Stimulated activated CD8-positive, alpha-beta memory T cell treated with anti-CD3 and anti-CD28 coated beads, Interleukin-15, amount 100 ng/mL, for 24 hours (primary cell): ENCODE measurements at places on chromosomes 3 and 15.

- no peak for DNase-seq
Observed at GRCh38 chr3:104198131-104198530, 1168.6 kb upstream of the ALCAM start.

DNA sequence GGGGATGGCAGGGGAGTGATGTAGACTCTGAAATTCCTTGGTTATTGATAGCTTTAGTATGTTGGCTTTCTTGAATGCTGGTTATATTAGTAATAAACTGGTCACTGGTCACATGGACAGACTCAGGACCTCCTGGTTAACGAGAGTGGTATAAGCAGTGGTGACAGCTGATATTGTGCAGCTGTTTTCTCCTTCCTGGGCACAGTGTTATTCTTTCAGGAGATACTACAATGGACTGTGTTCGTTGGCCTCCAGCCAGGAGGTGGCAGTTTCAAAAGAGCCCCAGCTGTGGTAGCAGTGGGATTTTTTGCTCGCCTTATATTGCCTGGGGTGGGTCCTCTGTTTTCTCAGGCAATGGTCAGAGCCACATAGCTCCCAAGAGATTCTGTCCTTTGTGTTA is 181.6 kb upstream of the RBMS3 start:
- no peak for DNase-seq

DNA sequence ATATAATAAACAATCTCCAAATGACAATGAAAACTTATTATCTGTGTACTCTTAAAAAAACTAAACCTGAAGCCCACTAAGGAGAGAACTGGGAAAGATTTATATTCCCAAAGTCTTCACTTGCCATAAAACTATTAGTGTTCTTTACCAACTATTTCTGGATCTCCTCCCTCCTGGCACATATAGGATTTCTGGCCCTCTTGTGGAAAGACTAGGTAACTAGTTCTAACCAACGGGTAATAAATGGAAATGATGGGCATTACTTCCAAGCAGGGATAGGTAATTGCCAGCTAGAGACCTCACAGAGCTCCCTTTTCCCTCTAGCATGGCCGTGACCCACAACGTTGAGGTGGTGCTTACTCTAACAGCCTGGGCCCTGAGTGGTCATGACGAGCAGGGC is 110.1 kb downstream of the DNAH12 start:
- DNase-seq: no peak

DNA sequence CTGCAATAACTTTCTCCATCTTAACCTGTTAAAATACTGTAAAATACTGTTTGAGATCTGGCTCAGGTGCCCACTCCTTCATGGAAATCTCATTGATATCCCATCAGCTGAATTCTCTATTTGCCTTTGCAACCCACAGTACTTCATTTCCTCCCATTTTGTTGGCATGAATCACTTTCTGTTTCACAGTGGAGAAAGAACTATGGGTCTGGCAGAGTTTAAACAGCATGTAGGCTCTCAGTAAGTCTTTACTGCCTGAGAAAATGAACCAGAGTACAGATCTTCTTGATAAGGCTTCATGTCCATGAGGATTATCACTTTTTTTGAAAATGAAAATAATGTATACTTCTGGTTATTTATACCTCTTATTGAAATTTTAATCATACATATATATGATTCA is 245.9 kb downstream of the NAALADL2 start:
- DNase-seq: no peak

DNA sequence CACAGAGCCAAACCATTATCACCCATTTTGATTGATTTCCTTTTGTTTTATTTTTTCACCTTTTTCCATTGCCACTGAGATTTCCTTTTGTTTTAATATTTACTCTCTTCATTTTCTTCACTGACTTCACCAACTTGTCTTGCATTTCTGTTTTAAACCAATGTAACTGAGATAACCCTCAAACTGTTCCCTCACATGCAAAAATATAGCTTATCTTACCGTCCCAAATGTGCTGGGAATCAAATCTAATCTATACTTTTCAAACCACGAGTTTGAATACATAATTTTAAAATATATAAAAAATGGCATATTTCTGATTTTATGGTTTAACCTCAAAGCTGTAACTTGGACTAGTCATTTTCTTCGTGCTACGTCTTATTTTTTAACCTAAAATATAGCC is 143.8 kb downstream of the PLD1 start:
- no peak for DNase-seq

GRCh38 chr15:27101982-27102381 is 131.0 kb downstream of the GABRG3 start:
- DNase-seq: no peak

DNA sequence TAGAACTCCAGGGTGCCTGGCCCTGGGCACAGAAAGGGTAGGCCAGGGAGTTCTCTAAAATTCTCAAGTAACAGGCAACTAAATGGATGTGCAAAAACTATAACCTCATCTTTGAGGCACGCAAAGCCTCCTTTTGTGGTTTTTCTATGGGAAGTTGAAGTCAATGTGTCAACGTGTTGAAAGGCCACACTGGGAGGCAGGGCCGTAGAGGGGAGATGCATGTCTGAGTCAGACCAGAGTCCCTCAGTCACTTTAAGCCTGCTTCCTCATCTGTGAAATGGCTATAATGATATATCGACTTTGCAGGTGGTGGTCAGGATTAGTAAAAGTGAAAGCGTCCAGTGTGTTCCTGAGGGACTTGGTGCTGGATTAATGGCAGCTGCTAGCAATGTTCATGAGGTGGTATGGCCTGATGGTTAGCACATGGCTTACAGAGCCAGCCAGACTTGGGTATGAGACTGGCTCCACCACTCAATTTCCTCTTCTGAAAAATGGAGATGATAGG is 17.0 kb downstream of the TGM5 start:
- no peak for DNase-seq

DNA sequence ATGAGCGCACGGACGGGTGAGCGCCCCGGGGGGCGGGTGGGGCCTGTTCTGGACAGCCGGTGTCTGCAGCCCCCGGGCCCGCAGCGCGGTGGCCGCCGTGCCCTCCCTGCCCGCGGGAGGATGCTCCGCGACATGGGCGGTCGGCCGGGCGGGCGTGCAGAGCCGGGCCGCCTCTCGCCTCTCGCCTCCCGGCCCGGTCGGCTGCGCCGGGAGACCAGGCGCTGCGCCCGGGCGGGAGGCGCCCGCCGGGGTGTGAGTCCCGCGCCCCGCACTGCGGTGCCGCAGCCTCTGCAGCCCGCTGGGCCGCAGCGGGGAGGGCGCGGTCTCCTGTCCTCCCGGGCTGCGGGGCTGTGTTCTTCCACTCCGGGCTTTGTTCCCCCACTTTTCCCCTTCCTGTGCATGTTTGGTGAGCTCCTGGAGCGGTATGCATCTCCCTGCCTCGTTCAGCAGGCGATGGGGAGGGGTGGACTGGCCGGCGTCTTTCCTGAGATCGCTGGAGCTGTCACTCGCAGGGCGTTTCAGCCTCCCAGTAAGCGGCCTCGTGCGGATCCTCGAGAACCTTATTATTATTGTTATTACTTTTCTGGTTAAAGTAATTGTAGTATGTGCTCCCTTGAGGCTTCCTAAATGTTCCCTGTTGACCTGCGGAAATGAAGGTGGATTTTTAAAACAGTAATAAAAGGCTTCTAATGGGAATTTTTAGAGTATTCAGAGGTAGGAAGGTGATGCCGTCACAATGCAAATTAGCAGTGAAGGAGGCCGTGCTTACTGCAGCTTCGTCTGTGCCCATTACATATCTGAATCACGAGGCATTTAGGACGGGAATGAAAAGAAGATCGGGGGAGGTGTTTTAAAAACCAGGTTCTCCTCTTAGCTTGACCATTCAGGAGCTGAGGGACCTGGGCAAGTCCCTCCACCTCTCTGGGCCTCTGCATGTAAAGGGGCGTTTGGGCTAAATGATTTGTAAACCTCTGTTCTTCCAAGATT is 593 bp downstream of the TMOD2 start:
- no peak for DNase-seq

DNA sequence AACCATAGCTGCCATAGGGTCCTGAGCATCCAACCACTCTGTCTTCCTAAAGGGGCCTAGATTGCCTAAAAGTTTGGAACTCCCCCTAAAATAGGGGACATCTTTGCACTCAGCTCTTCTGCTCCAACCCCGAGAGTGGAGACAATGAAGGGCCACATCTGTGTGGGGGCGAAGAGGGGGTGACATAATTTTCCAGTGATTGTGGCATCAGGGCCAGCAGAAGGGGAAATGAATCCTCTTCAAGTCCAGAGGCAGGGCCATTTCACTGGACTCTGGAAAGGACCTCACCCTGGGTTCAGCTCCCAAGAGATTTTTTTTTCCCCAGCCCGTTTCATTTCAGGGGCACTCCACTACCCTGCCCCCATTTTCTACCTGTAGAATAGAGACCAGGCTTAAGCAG is 4.6 kb upstream of the ANKRD63 start:
- DNase-seq: no peak

DNA sequence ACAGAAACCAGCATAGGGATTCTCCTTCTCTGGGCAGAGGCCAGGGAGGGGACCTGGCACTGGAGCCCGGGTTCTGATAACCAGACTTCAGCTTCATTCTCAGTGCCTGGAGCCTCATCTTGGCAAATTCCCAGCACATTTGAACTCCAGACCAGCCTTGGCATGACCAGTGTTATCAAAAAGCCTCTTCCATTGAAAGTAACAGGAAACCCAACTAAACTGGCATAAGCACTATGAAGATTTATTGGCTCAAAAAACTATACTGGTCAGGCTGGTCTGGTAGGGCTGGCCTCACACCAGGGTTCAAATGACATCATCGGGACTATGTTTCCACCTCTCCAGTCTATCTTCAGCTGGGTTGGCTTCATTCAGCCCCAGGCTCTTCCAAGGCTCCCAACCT is 48.1 kb upstream of the THUMPD3 start:
- DNase-seq: no peak

DNA sequence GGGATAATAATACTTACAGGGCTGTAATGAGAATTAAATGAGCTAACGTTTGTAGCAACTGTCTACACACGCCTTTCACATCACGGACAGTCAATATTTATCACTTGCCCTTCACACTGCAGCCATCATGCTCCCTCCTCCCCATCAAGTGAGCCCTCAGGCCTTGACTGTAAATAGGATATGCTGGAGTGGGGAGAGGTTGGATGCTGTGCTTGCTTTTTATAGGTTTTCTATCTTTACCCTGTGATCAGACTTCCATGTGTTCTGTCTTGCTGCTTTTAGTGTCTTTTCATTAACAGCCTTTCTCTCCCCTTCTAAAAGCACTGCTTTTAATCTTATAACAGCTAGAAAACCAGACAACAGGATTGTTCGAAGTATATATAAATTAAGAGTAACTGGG is 12.8 kb upstream of the MAGEF1 start:
- no peak for DNase-seq
